ENCODE measurements at places on chromosomes 5 and 9. TPM values are rescaled to one million over a fixed set of nuclear protein-coding genes. Genes with fewer than 3 reads are reported as not detected.
A peak's percentile ranks its signal among the peaks of the same experiment; 100 is the strongest.

Gene TMEM174
- total RNA-seq = not detected

Gene GDF9
- total RNA-seq = 0.39 TPM

DNA sequence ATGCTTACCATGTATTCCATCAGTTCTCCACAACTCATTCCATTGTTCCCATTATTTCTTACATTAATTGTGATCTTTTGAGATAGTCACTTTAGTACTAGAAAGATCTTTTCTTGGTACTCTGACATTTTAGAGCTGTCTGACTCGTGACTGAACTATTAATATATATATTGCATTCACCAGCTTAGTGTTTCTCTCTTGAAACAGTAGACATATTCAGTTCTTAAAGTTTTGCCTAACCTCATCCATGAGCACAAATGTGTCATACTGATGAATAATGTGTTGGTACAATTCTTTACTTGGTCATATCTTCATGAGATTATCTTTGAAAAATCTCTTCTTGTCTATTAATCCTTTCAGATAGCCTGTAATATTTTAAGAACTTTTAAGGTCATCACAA is 74.3 kb downstream of the NLN start:
- no peak for DNase-seq

DNA sequence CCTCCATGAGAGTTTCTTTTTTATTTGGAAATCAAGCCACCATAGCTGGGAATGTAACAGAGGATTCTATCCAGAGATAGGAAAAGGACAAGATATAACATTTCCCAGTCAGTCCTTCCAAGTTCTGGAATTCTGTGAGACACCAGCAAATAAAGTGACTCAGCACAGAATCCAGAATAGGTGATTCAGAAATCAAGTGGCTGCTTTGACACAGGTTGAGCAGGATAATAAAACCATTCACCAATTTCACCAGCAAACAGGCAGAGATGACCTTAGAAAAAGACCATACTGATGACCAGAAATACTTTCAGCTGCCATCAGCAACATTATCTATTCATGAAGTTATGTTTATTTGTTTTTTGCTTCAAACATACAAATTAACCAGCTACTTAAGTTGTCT is 491.5 kb upstream of the TUSC1 start:
- no peak for DNase-seq

Gene TMEM252
- not detected for total RNA-seq

Gene MAP3K1
- total RNA-seq = 102 TPM

DNA sequence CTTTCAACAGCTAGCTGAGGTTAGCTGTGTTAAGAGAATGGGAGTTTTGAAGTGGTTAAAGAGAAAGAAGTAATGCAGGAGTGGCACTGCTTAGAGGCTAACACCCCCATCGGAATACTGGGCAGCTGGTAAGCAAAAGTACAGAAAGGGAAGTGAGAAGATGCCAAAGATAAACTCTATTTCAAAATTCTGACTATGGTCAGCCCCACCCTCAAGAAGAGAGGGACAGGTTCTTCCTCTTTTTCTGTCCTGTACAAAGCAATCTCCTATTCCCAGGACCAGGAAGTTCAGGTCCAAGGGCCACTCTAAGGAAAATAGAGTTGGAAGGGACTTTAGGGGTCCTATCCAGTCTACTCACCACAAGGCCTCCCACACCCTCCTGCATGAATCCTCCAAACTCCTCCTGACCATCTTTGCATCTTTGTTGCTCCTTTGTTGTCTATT is 45.9 kb upstream of the JAK2 start:
- DNase-seq = no peak

DNA sequence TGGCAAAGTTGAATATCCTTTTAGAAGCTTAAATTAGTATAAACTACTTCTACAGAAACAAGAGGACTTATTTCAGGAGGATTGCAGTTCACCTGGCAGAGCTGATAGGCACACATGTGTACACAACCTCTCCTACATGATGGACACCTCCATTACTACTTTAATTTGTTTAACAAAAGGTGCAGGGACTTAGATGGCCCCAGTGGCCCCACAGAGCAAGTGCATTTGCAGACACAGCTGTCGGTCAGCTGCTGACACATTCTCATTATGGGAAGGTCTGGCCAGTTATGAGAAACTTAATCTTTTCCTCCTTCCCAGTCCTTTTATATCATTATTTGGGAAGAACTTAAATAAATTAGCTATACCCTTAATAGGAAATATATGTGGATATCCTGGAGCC is 28.3 kb downstream of the TDRD7 start:
- no peak for DNase-seq

Gene PHF2
- 18.2 TPM for total RNA-seq

DNA sequence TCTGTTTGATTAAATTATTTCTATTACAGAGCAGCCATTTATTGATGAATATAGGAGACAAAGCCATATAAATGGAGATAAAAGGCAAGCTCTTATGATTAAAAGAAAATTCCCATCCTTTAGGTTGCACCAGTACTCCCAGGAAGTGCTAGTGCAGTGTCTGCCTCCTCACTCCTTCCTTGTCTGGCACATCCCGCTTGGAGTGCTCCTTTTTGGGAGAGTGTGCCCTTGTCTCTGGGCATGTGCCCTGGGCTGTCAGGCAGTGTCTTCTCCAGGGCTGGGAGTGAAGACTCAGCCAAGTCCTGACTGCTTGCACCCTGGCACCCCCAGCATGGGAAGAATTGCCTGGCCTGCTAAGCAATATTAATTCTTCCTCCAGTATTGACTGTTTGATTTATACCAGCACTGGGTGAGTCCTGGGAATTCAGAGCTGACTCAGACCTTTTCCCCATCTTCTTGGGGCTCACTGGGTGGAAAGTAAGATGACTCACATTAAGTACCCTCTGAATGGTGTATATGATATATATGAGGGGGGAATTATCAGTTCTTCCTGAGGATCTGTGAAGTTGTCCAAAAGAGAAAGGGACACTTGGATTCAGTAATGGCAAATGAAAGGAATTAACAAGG is 62.1 kb downstream of the ZSWIM6 start:
- DNase-seq = no peak

DNA sequence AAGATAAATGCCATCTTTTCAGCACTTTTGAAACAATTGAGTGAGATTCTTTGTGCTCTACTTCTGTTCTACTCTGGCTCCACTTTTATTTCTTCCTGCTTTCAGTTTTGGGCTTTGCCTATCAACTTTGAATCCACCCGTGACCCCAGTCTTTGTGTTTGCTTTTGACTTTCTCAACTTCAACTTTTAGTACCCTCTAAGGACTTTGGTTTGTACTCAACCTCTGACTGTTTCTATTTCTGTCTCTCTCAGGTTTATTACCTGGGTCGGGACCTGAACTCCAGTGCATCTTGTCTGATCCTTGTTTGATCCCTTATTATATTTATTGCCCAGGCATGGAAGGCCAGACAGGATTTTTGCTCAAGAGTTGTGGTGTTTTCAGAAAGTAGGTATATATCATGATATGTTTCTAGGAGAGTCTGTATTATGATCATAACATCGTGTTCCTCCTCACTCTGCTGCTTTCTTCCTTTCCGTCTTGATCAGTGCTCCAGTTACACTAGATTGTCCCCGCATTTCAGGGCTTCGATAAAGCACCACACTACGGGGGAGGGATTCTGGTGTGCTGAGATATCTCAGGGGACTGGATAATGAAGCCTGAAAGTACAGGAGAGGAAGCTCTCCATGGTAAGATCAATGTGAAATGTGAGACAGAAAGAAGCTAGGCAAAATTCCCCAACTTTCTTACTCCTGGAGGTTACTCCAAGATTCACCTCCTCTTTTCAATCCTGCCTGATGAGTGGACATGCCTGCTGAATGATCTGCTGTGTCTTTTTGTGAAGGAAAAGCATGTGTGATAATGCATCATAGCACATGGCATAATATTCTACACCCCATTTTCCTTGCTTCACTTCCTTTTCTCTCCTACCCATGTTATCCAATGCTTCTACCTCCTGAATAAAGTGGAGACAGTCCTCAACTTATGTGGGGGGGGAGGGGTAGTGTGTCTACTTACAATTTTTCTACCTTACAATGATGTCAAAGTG is 155.5 kb upstream of the GRIN3A start:
- DNase-seq = no peak

GRCh38 chr5:124195411-124195810 is 551.0 kb downstream of the ZNF608 start:
- no peak for DNase-seq

GRCh38 chr5:95848701-95849100 is 26.2 kb upstream of the GLRX start:
- DNase-seq = no peak

GRCh38 chr5:136056771-136057335 is 28.1 kb downstream of the TGFBI start:
- DNase-seq = no peak

DNA sequence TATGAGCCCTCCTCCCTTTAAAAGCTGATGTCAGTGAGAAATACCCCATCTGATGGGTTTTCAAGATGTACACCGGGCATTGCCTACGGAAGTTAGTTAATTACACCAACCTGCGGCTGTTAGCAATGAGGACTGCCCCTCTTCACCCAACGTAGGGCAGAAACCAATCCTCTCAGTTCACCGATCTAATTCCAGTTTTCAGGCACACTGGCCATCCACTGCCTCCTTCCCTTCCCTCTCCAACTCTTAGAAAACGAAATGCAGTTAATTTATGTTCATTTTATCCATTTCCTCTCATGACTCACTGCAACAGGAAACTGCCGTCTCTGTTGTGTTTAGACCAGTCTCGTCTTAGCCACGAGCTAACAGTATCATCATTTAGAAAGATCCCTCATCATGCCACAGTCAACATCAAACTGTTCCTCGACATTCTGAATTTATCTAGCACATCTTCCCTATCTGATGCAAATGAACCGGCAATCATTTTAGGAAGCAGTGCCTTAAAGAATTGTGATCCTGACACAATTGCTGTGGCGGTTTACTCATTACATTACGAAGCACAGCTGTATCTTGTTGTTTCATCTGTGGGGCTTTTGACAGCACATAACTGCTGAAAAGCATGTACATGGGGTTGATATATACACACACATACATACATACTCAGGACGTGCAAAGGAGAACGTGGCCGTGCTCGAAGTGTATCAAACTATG is 168.6 kb downstream of the EFNA5 start:
- no peak for DNase-seq

DNA sequence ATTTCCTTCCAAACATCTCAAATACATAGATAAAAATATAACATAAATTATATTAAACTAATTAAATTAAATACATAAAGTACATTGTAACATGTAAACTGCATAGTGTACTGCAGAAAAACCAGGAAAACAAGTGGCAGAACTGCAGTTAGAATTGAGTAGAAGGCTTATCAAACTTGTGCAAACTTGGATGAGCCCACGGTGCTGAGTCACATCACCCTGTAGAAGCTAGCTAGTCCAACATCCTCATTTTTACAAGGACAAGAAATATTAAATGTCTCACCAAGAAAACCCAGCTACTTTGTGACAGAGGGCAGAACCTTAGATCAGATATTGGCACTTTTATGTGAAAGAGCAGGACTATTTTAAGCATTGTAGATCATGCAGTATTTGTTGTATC is 807.9 kb upstream of the NUDT12 start:
- DNase-seq = no peak

Gene BASP1
- total RNA-seq = 316 TPM

GRCh38 chr9:13983607-13984006 is 330.3 kb downstream of the NFIB start:
- DNase-seq = no peak

Gene HACD4
- total RNA-seq = 3.3 TPM

Gene CENPK
- total RNA-seq = 15.1 TPM

Gene TRAF1
- 115 TPM for total RNA-seq

GRCh38 chr9:131657940-131658339 is 81.9 kb downstream of the RAPGEF1 start:
- no peak for DNase-seq

DNA sequence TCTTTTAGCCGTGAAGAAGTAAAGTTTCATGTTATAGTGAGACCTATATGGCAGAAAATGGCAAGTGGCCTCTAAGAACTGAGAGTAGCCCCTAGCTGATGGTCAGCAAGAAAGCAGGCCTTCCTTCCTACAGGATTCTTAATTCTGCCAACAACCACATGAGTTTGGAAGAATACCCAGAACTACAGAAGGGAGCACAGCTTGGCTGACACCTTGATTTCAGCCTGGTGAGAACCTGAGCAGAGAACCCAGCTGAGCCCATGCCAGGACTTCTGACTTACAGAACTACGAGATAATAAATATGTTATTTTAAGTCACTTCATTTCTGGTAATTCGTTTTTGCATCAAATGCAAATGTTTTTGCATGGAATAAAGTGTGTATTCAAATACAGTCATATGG is 5.9 kb upstream of the FBXL17 start:
- DNase-seq = no peak

GRCh38 chr5:39387293-39387692 is 23.0 kb upstream of the C9 start:
- DNase-seq = no peak

Gene CAMK2A
- not detected for total RNA-seq

GRCh38 chr9:112174965-112175795 is at the start of gene SUSD1:
TSS of gene SUSD1 (minus strand) at chr9:112175297. CDS start at chr9:112175235, 62 bp downstream.
- peak; percentile 50 for DNase-seq

GRCh38 chr9:107210775-107211174 is 72.3 kb upstream of the RAD23B start:
- no peak for DNase-seq

Gene ACTL7B
- not detected for total RNA-seq

All from activated B cell treated with CpG ODN at 0.5 μM for 24 hours (primary cell).